Right renal pelvis (tissue), 4 donors: ENCODE measurements at places on chromosomes 16 and 17.

DNA sequence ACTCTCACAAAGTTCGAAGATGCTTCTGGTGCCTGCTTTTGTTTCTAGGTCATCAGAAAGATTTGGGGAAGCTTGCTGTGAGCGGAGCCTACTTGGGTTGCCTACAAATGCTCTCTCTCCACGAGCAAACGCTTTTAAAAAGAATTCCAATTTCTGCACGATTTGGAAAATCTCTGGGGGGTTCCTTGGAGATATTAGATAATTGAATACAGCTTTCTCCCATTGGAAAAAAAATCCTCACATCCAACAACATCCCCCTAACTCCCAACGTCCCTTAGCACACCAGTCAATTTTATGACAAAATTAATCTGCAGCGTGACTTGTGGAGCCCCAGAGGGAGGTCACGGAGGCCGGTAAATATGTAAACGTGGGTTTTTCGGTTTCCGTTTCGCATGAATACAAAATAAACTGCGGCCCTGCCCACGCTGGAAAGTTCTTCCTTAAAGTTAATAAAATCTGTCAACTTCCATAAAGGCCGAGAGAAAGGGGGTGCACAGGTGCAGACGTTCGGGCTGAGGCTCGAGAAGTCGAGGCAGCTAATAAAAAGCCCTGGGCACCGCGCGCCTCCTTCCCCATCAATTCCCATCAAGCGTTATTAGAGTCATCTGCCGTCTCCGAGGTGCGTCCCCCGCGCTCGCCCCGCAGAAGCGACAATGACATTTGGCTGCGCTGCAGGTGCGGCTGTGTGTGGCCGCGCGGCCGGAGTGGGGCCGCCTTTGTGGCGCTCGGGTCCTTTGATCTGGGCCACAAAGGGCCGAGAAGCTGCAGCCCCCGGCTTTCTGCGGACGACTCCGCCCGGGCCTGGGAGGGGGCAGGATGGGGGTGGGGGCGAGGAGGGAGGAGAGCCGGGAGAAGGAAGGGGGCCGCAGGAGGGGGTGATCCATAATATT, 37.6 kb downstream of the SALL1 start:
- no peak for DNase-seq

GRCh38 chr17:78271419-78272170, 40.2 kb downstream of the TMEM235 start:
- no peak for DNase-seq

- no peak for DNase-seq
These were observed 5.7 kb upstream of the DHX8 start for GRCh38 chr17:43477832-43478634.

DNA sequence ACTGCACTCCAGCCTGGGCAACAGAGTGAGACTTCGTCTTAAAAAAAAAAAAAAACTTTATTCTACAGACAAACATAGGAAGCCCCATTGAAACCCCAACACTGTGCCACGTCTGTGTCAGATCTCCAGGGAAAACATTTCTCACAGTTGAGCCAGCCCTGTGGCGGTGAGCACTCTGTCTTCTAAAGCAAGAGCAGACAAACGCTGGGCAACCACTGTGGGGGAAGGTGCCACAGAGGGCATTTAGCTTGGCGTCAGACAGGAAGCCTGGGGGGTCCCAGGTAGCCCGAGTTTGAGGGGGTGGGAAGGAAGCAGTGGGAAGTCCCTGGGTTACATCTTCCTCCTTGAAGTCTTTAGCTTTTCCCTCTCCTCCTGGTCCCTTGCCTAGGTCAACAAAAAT, 16.0 kb downstream of the C17orf100 start:
- no peak for DNase-seq

DNA sequence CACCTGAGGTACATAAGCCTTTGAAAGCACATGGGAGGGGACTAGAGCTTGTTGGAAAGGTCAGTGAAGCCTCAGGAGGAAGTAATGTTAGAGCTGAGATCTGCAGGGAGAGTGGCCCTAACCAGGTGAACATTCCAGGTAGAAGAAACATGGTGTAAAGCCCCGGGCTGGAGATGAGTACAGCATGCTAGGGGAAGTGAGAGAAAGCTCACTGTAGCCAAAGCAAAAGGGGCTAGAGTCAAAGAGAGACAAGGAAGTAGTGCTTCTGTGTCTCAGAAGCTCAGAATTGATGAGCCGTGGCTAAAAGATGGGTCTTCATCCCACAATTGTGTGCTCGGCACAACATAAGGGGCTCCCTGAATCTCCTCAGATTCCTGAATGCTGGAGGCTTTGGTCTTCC, 481.8 kb downstream of the XYLT1 start:
- no peak for DNase-seq
